CD4-positive, alpha-beta memory T cell (primary cell): ENCODE measurements at places on chromosomes 16 and 17.
A peak's percentile ranks its signal among the peaks of the same experiment; 100 is the strongest.

- H3K4me3 ChIP-seq: peak overlapping the region; percentile 55
- peak overlapping the region; percentile 76 for H3K27ac ChIP-seq
- no peaks in the 10 kb centered on the region for H3K27me3 ChIP-seq
- H3K36me3 ChIP-seq: peaks cover 5% of the 10 kb centered on the region
- H3K4me1 ChIP-seq: peaks cover 44% of the 10 kb centered on the region
Observed at GRCh38 chr16:74699666-74700065, 996 bp downstream of the MLKL start.

- H3K36me3 ChIP-seq: no peaks in the 10 kb centered on the region
Observed at GRCh38 chr17:15091825-15092224, 173.3 kb downstream of the PMP22 start.

- peak within 1 kb of the TSS; percentile 71 for H3K27ac ChIP-seq
- H3K4me3 ChIP-seq: peak within 1 kb of the TSS; percentile 72
- no peaks in the 10 kb centered on the region for H3K27me3 ChIP-seq
- DNase-seq: peak; percentile 98
- H3K4me1 ChIP-seq: peaks cover 41% of the 10 kb centered on the region
Observed at GRCh38 chr16:28211758-28212531, at the start of gene XPO6. Gene XPO6, minus strand, starts transcription at chr16:28211965. Its CDS starts 597 bp downstream, at chr16:28211368.

DNA sequence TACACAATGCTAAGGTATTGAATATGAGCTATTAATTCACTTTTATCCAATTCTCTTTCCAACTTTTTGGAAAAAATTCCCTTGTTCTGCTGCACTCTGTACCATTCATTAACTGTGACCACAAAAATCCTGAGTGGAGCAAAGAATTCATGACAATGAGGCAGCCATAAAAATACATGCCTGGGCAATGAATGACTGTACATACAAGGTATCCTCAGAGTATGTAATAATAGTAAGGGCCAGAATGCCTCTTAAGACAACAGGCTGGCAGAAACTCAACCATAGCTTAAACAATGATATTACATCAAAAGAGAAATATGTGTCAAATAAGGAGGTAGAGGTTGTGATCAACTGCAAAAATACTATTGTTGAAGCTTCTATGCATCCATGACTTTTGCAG lies 74.7 kb upstream of the CA10 start:
- no peak overlapping the region for H3K4me3 ChIP-seq
- no peak for DNase-seq
- H3K27ac ChIP-seq: no peak overlapping the region
- H3K36me3 ChIP-seq: no peaks in the 10 kb centered on the region

DNA sequence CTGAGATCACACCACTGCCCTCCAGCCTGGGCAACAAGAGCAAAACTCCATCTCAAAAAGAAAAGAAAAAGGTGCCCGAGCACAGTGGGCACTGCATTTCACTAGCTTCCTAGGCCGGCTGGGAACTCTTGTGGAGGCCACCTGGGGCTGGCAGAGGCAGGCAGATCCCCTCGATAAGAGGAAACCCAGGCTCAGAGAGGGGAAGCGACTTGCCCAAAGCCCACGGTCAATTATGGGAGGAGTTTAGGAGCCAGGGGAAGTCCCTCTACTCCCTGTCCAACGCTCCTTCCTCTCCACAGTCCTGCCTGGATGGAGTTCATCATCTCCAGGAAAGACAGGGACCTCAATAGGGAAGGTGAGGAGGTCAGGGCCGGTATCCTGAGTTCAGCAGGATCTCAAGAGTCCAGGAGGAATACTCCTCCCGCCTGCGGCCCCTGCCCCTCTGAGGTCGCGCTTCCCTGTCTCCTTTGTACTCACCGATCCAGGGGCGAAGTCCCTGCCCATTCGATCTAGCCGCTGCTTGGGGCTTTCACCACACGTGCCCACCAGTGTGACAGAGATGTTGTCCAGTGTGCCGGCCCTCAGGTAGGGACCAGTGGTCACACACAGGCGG lies 841 bp downstream of the ALOXE3 start:
- peak overlapping the region; percentile 69 for H3K4me3 ChIP-seq
- H3K27me3 ChIP-seq: peaks cover 37% of the 10 kb centered on the region
- no peaks in the 10 kb centered on the region for H3K36me3 ChIP-seq
- H3K4me1 ChIP-seq: peaks cover 37% of the 10 kb centered on the region
- DNase-seq: no peak

DNA sequence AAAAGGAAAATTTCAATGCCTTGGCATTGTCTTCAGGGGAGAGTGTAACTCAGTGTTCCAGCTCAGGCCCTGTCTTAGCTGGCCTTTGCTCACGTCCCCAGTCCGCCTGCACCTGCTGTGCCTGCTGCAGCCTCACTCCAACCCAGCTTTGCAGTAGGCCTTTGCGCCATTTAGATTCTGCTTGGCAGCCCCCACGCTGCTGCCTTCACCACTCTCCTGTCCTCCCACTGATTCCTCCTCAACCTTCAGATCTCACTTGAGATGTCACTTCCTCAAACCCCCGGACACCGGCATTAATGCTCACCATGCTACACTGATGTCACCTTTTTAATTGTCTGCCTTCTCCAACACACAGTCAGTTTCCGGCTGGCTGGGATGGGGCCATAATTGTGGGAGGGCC lies 166.2 kb downstream of the SHISA9 start:
- no peaks in the 10 kb centered on the region for H3K4me1 ChIP-seq
- no peaks in the 10 kb centered on the region for H3K27me3 ChIP-seq
- no peak overlapping the region for H3K4me3 ChIP-seq
- no peaks in the 10 kb centered on the region for H3K36me3 ChIP-seq
- DNase-seq: no peak

DNA sequence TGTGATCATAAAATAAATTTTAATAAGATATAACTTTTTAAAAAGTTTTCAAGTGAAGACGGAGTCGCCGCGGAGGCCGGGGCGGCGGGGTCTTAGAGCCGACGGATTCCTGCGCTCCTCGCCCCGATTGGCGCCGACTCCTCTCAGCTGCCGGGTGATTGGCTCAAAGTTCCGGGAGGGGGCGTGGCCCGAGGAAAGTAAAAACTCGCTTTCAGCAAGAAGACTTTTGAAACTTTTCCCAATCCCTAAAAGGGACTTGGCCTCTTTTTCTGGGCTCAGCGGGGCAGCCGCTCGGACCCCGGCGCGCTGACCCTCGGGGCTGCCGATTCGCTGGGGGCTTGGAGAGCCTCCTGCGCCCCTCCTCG lies at the start of gene FOXC2:
Gene FOXC2, plus strand, starts transcription at position 229 of the 365 bp plus-strand sequence. CDS start 507 bp downstream, outside the sequence.
- peaks cover 35% of the 10 kb centered on the region for H3K27me3 ChIP-seq
- H3K4me1 ChIP-seq: peaks cover 18% of the 10 kb centered on the region
- no peak within 1 kb of the TSS for H3K27ac ChIP-seq
- H3K36me3 ChIP-seq: no peaks in the 10 kb centered on the region

GRCh38 chr16:86602521-86602920 lies 24.2 kb downstream of the FOXL1 start:
- no peak overlapping the region for H3K27ac ChIP-seq
- H3K27me3 ChIP-seq: no peaks in the 10 kb centered on the region

GRCh38 chr16:4944333-4945281 lies 7.7 kb upstream of the PPL start:
- no peaks in the 10 kb centered on the region for H3K4me1 ChIP-seq
- DNase-seq: no peak
- no peak overlapping the region for H3K27ac ChIP-seq
- no peaks in the 10 kb centered on the region for H3K27me3 ChIP-seq

- H3K4me1 ChIP-seq: peaks cover 84% of the 10 kb centered on the region
- no peak overlapping the region for H3K27ac ChIP-seq
- H3K27me3 ChIP-seq: no peaks in the 10 kb centered on the region
- peaks cover 38% of the 10 kb centered on the region for H3K36me3 ChIP-seq
Observed at GRCh38 chr17:50144845-50145531, 5.5 kb downstream of the PPP1R9B start.

DNA sequence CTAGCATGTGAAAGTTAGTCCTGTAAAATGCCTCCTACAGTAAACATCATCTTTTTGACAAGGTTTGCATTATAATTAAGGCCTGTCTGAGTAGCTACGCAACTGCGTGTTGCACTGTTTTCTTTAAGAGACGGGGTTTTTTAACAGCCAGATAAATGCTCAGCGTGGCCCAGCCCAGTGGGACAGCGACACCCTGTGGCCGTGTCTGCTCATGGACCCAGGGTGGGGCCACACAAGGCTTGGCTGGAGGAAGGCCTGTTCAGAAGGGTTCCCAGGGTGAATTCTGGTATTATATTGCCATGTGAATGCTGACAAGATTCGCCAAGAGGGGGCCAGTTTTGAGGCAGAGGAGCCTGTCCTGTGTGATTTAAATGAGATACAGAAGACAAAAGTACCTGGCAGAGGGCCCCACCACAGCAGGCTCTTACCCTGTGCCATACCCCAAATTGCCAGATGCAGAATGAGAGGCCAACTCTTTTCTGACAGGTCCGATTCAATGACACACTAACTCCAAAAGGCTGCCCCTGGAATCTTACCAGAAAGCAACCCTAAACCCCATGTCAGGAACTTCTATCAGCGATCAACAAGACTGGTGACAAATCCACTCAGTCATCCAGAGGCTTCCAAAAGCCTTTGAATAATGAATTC lies 65.9 kb upstream of the IRX6 start:
- DNase-seq: peak; percentile 12
- no peaks in the 10 kb centered on the region for H3K36me3 ChIP-seq
- H3K27me3 ChIP-seq: no peaks in the 10 kb centered on the region
- H3K4me3 ChIP-seq: no peak overlapping the region

GRCh38 chr16:64586781-64587180 lies 535.1 kb downstream of the CDH11 start:
- no peak overlapping the region for H3K4me3 ChIP-seq
- no peaks in the 10 kb centered on the region for H3K27me3 ChIP-seq
- no peaks in the 10 kb centered on the region for H3K4me1 ChIP-seq
- DNase-seq: no peak
- no peak overlapping the region for H3K27ac ChIP-seq

GRCh38 chr16:53864819-53865493 lies 161.0 kb downstream of the FTO start:
- no peaks in the 10 kb centered on the region for H3K4me1 ChIP-seq
- H3K4me3 ChIP-seq: no peak overlapping the region
- no peak for DNase-seq
- no peak overlapping the region for H3K27ac ChIP-seq
- H3K27me3 ChIP-seq: no peaks in the 10 kb centered on the region

DNA sequence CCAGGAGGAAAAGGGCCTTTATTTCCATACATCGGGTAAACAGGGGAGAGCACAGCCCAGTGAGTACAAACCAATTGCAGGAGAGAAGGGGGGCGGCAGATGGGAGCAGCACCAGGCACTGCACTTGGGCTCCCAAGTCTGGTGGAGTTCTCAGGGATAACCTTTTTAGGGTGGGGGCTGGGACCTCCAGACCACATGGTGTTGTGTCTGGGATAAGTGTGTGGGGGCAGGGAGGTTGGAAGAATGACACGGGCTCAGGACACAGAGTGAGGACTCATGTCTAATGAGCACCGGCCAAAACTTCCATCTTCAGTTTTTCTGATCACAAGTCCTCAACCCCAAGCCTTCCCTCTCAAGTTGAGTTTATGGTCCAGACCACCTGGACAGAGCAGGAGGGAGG lies 30.6 kb downstream of the PIPOX start:
- H3K27me3 ChIP-seq: no peaks in the 10 kb centered on the region
- no peak for DNase-seq
- no peaks in the 10 kb centered on the region for H3K4me1 ChIP-seq
- no peak overlapping the region for H3K27ac ChIP-seq
- H3K4me3 ChIP-seq: no peak overlapping the region

- no peak overlapping the region for H3K27ac ChIP-seq
- no peak for DNase-seq
- H3K4me3 ChIP-seq: no peak overlapping the region
- H3K4me1 ChIP-seq: peaks cover 9% of the 10 kb centered on the region
- peaks cover 15% of the 10 kb centered on the region for H3K27me3 ChIP-seq
Observed at GRCh38 chr17:74362069-74362405, 369 bp upstream of the BTBD17 start.

DNA sequence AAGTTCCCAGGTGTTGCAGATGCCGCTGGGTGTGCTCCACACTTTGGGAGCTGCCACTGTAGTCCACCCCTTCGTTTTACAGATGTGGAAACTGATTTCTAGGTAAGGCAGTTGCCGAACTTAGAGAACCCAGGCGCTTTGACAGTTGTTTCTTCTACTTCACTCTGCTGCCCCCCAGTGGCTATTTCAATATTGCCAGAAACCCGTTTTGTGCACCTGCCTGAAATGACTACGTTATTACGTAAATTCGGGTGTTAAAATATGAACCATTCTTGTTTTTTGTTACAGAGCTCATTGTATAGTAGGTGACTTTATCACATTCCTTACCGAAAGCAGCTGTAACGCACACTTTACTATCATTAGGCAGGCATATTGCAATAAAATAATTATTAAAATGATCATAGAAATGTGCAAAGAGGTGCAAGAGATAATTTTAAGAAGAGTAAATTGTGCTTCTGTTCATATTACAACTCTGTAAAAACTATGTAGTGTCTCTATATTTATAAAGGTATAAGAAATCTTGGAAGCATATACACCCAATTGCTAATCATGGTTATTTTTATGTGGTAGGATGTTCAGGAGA lies 44.9 kb downstream of the OTOA start:
- H3K4me3 ChIP-seq: no peak overlapping the region
- peaks cover 7% of the 10 kb centered on the region for H3K4me1 ChIP-seq
- H3K27me3 ChIP-seq: no peaks in the 10 kb centered on the region
- no peaks in the 10 kb centered on the region for H3K36me3 ChIP-seq
- DNase-seq: peak; percentile 81

DNA sequence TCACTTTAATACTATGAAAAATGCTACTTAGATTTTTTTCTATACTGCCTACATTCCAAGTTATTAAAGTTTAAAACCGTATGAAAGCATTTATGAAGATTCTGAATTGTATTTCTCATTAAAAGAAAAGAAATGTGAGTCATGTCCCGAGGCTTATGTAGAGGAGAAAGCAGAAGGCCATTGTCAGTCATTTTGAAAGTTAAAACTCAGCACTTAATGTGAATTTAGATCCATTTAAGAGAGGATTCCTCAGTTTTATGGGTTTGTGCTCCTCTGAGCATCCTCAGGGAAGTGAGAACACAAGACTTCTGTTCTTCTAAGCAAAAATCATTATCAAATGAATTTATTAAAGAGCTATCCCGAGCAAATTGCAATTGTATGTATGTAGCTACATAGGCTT lies 11.8 kb downstream of the C17orf75 start:
- H3K27me3 ChIP-seq: no peaks in the 10 kb centered on the region
- H3K4me3 ChIP-seq: no peak overlapping the region
- H3K36me3 ChIP-seq: peaks cover 7% of the 10 kb centered on the region
- no peak for DNase-seq
- H3K4me1 ChIP-seq: peaks cover 20% of the 10 kb centered on the region

DNA sequence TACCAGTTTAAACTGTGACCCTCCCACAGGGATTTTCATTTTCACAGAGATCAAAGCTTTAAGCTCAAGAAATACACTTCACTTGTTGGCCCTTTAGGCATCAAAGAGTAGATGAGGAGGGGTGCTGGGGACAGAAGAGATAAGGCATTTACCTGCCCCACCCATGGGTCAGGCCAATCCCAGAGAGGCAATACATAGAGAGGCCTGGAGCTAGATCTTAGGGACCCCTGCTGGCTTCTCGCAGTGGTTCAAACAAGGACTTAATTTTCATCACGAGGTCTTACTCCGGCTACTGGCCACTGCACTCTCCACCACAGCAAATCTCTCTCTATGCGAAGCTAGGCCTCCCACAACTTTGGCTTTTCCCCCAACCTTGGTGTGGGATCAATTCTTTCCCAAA lies 46.6 kb downstream of the NOG start:
- H3K36me3 ChIP-seq: no peaks in the 10 kb centered on the region
- H3K4me3 ChIP-seq: no peak overlapping the region
- no peak overlapping the region for H3K27ac ChIP-seq
- no peaks in the 10 kb centered on the region for H3K27me3 ChIP-seq
- H3K4me1 ChIP-seq: no peaks in the 10 kb centered on the region
